AG08396 (cell line): ENCODE measurements at places on chromosomes 1 and 21.

DNA sequence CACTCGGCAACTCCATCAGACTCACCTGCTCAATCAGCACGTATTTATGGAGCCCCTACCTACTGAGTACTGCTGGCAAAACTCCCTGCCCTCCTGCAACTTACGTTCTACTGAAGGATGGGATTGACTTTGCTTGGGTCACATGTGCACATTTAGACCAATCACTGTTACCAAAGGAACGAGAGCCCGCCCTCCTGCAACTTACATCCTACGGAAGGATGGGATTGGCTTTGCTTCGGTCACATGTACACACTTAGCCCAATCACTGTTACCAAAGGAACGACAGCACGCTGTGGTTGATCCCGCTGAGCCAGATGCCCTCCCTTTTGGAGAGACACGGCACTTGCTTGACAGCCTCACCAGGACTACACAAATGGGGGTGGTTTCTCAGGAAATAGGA lies 46.0 kb downstream of the UBIAD1 start:
- DNase-seq, result no peak

GRCh38 chr1:191608367-191608766 lies 549.9 kb upstream of the RGS18 start:
- DNase-seq, result no peak

- DNase-seq, result peak; percentile 8
Observed at GRCh38 chr1:235468970-235469369, 35.3 kb downstream of the B3GALNT2 start.

DNA sequence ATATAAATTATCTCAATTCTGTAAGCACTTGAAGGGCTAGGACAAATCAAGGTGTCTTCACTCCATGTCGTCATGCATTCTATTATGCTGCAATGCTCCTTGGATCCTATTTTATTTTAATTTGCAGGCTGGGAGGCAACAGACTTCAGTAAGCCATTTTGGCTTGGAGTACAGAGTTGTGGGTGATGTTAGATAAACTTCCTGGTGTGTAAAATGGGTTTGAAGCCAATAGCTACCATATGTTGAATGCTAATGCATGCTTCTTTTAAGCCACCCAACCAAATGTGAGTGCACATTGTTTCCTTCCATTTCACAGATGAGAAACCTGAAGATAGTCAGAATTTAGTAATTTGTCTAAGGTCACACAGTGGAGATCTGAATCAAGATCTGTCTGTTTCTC lies 482.8 kb downstream of the DISC1 start:
- DNase-seq, result no peak

- DNase-seq, result no peak
Observed at GRCh38 chr1:96072021-96072420, 649.6 kb upstream of the PTBP2 start.

DNA sequence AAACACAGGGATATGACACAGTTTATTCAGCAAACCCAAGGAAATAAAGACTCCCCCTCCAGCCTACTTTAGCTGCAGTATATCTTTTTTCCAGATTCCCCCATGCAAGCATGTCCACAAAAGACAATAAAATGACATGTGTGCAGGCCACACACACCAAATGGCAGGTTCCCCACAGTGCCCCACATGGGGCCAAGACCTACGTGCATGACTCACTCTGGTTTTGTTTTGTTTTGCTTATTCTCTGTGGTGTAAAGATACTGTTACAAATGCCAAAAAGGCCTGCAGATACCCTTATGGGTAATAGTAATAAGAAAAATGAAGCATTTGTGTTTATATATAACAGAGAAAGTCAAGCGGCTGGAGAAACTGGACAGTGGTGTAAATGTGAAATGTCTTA lies 71.6 kb downstream of the RD3 start:
- peak; percentile 9 for DNase-seq

DNA sequence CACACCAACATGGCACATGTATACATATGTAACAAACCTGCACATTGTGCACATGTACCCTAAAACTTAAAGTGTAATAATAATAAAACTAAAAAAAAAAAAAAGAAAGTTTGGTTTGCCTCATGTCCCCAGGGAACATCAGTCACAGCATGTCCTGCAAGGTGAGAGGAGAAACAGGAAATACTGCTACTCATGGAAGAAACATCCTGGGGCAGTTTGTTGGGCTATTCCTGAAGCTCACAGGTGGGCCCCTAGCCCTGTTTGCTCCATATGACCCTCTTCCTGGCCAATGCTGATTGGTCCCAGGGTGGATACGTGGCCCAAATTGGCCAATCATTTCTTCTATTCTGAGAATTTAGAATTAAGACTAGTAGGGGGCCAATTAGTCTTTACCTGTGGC lies 103.4 kb upstream of the ADAR start:
- no peak for DNase-seq

- no peak for DNase-seq
Observed at GRCh38 chr1:227451954-227452353, 111.4 kb upstream of the ZNF678 start.

DNA sequence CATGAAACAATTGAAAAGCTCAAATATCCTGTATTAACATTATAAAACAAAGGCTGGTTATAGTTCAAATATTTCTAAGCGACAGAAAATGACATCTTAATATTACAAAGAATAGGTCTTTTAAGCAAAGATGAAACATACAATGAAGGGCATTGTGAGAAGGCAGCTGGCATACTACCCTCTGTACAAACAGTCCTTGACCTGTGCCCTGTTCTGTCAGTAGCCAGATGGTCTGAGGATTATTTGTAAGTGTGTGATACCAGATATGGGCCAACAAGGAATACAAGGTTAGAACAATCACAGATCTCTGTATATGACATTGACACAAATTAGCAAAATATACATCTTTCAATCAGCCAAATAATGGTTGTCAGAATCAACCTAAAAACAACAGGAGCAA lies 1350.4 kb downstream of the AMY1C start:
- DNase-seq, result no peak

- DNase-seq, result peak; percentile 72
Observed at GRCh38 chr1:168136709-168137514, at the start of gene GPR161. TSS of gene GPR161 (minus strand) at chr1:168136930. CDS start at chr1:168104850, 32,080 bp downstream.

DNA sequence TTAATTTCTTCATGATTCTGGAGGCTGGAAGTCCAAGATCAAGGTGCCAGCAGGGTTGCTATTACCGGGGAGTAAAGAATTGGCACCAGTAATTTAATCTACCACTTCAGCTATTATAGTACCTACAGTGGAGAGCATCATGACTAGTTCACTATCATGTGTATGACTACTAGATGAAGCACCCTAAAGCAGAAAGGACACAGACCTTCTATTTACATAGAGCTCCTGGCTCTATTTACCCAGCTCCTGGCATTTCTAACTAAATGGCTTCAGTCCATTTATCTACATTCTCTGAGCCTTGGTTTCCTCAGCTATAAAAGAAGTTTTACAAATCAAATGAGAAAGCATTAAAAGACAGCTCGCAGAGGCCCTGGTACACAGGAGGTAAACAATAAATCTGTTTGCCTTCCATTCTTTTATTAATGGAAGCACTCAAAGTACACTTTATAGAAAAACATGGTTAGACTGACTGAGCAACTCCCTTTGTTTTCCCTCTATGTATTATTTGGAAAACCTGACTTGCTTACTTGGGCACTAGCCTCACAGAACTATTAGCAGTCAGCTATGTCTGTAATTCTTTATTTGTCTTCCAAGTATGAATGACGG lies 203.0 kb downstream of the SLC35F3 start:
- no peak for DNase-seq

- DNase-seq, result peak; percentile 36
Observed at GRCh38 chr1:51916587-51917405, 38.3 kb upstream of the NRDC start.

DNA sequence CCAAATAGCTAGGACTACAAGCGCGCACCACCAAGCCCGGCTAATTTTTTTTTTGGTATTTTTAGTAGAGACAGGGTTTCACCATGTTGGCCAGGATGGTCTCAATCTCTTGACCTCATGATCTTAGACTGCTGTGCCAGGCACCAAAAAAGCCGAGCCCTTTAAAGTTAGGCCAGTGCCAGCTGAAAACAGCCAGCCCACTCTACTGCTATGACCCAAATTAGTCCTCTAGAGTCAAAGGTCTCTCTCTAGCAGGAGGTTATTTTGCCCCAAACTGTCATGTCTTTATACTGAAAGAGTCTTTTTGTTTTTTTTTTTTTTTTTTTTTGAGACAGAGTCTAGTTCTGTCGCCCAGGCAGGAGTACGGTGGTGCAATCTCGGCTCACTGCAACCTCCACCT lies 9.7 kb upstream of the HHIPL2 start:
- no peak for DNase-seq

GRCh38 chr1:117846674-117847425 lies 82.6 kb downstream of the GDAP2 start:
- DNase-seq, result no peak

DNA sequence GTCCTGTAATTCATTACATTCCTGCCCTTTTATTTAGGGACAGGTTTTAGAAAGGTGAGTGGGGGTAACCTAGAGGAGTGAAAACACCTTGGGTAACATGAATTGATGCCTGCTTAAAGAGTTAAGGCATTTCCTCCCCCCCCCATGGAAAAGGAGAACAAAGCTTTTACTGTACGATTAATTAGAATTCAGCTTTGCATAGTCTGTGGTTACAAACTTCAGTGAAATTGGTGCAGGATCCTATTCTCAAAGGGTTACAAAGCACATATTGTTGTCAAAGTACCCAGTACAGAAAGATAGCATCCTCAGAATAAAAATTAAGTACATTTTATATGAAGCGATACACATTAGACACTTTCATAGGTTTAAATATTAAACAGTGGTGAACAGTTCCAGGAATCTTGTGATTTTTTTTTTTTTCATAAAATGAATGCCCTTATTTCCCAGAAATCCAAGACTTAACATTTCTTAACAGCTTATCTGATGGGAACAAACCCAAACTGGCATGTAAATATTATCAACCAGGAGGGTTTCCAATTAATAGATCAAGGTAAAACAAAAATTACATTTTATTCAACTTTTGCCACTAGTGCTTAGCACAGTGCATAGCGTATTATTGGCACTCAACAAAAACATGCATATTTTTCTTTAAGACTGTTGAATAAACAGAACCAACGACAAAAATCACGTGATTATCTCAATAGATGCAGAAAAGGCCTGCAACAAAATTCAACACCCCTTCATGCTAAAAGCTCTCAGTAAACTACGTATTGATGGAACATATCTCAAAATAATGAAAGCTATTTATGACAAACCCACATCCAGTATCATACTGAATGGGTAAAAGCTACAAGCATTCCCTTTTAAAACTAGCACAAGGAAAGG lies 172.7 kb downstream of the PDE4B start:
- DNase-seq, result no peak

- DNase-seq, result no peak
Observed at GRCh38 chr1:217088011-217088410, 364.8 kb upstream of the ESRRG start.

DNA sequence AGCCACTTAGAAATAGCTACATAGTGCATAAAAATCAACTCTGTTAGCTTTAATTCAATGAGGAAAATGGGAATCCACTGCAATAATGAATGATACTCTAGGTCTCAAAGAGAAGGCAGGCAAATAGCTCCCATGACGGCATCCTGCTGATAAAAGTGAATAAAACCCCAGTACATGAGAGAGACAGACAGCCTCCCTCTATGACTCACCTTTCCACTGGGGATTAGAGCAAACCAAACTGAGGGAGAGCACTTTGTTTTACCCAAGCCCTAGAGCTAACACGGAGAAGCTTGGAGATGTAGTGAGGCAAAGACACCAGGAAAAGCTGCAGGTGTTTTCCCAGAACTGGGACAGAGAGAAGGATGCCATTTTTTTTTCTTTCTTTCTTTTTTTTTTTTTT lies 621.9 kb downstream of the LRRIQ3 start:
- DNase-seq, result no peak

DNA sequence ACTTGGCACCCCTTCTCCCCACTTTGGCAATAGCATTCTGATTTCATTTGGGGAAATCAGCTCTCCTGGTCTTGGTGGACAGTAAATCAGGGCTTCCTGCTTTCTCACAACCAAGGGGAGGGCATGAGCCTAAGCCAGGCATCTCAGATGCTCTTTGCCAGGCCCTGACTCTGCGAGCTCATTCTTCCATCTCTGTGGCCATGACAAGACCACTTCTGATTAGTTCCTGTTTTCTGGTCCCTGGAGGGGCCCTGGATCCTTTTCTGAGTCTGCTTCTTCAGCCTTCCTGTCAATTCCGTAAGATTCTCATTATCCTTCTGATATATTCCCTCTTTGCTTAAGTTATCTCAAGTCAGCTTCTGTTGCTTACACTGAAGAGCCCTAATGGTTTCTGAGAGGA lies 210.4 kb downstream of the HIVEP3 start:
- DNase-seq, result no peak

- DNase-seq, result no peak
Observed at GRCh38 chr1:164624400-164624799, 65.4 kb downstream of the PBX1 start.

DNA sequence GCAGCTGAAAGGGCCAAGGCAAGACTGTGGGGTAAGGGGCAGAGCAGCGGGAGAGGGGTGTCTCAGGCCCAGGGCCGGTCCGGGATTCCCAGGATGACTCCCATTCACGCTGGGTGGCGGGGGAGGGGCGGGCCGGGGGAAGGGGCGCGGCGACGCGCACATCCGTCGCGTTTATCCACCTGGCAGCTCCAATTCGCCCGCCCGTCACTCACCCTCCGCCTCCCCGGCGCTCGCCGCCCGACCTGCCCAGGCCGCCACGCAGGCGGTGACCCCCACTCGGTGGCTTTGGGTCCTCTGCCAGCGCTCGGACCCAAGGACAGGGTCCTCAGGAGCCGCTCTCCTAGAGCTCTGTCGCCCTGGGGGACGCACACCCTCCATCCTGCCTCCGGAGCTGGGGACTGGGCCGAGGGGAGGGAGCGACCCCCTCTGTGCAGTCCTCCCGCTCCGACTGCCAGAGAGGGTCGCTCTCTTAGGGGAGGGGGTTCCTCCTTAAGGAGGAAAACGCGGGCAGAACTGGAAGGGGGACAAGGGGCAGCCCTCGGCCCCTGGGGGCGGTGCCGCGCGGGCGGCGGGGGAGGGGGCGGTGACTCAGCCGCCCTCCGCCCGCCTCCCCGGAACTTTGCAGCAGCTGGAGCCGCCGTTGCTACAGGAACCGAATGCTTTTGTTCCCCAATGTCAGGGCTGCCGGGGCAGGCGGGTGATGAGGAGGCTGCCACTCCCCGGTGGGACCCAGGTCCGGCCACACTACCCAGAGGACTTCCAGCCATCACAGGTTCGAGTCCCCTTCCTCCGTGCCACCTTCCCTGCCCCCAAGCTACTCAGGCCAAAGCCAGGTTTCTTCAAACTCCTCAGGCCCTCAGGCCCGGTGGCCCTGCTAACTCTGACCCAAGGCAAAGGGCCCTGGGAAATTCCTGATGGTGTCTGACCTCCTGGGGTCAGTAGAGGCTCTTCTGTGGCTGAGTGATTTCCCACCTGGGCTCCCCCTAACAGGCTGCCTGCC lies 3.4 kb downstream of the ADGRB2 start:
- peak; percentile 93 for DNase-seq

DNA sequence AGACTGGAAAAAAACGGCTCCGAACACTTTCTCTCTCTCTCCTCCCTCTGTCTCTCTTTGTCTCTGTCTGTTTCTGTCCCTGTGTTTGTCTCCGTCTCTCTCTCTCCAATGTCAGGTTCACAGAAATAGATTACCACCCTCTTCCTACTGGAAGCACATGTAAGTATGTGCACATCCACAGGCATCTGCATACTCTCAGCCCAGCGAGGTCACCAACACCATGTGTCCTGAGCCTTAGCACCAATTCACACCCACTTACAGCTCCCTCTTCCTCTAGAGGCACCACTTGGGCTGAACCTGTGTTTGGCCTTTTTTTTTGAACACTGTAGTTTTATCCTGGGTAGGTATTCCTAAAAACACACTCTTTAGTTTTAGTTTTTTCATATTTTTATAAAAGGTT lies 130.5 kb downstream of the ETS2 start:
- DNase-seq, result no peak

- no peak for DNase-seq
Observed at GRCh38 chr1:51044834-51045233, 57.2 kb upstream of the C1orf185 start.

GRCh38 chr1:110240476-110241210 lies 30.5 kb downstream of the KCNC4 start:
- no peak for DNase-seq
